ENCODE measurements at places on chromosomes 2 and 18. TPM values are rescaled to one million over a fixed set of nuclear protein-coding genes. Genes with fewer than 3 reads are reported as not detected.

MYO5B gene
- 0.18 TPM for polyA plus RNA-seq

MGAT4A gene
- not detected for polyA plus RNA-seq

GALNT3 gene
- polyA plus RNA-seq: 2.4 TPM

TRAPPC8 gene
- 30.9 TPM for polyA plus RNA-seq

SCN1A gene
- polyA plus RNA-seq: 0.88 TPM

FBLN7 gene
- polyA plus RNA-seq: 1.6 TPM

TP53I3 gene
- polyA plus RNA-seq: 45.1 TPM

ACVR1C gene
- polyA plus RNA-seq: 0.04 TPM

RUFY4 gene
- not detected for polyA plus RNA-seq
